ENCODE measurements at places on chromosomes 7 and 10.

DNA sequence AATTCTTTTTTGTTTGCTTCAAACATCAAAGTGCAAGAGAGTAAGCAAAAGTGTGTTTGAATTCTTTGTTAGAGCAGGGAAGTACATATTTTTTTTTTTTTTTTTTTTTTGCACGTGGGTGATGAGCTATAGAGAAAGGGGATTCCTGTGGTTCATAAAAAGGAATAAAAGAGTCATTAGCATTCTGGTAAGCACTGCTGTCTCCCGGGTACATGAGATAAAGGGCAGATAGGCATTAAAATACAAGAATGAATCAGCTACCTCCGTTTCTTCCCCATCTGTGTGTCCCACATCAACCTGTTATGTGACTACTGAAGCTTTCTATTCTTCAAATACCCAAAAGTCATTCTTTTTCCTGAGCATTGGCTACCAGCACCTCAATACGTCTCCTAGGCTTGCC lies 102.4 kb upstream of the SEMA3D start:
- DNase-seq = no peak

GRCh38 chr7:20194343-20194995 lies 22.7 kb downstream of the MACC1 start:
- no peak for DNase-seq

DNA sequence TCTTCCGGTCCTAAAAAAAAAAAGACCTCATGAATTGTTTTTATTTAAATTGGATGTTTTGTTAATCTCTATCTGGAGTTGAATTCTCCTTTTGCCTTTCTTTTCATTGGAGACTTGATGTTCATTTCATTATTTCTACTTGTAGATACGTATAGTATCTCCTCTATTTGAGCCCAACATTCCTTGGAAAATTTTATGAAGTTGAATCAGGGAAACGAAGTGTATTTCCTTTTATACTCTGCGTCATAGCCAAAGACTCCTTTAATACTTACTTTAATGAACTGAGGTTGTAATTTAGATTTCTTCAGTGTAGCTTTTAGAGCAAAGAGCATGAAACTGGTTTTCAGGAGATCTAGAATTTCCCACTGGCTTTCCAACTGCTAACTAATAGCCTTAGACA lies 132.4 kb downstream of the KIAA1217 start:
- no peak for DNase-seq

GRCh38 chr10:43172645-43173044 lies 34.4 kb downstream of the CSGALNACT2 start:
- DNase-seq = no peak
